ENCODE measurements at places on chromosomes 11 and 22. TPM values are rescaled to one million over a fixed set of nuclear protein-coding genes. Genes with fewer than 3 reads are reported as not detected.

JAM3 gene
- not detected for total RNA-seq

SPCS2 gene
- 6.7 TPM for total RNA-seq

CRACR2B gene
- 15.0 TPM for total RNA-seq

OR56A1 gene
- total RNA-seq: not detected

PATE4 gene
- not detected for total RNA-seq

OR4A16 gene
- not detected for total RNA-seq

ADM gene
- total RNA-seq: 95.5 TPM

PHOX2A gene
- not detected for total RNA-seq

BDNF gene
- total RNA-seq: 1.3 TPM

APOBEC3H gene
- 2.0 TPM for total RNA-seq

CSTPP1 gene
- total RNA-seq: 20.9 TPM

PGR gene
- not detected for total RNA-seq

CSF2RB gene
- total RNA-seq: not detected

TOMT gene
- not detected for total RNA-seq

PLAAT2 gene
- total RNA-seq: not detected

TMEM86A gene
- total RNA-seq: 1.4 TPM

RAB39A gene
- total RNA-seq: not detected

SHISA8 gene
- total RNA-seq: 0.78 TPM

MAPK11 gene
- 48.8 TPM for total RNA-seq

LSP1 gene
- total RNA-seq: not detected

CASP1 gene
- total RNA-seq: not detected

ACR gene
- not detected for total RNA-seq

TRIM29 gene
- 0.41 TPM for total RNA-seq

FBXO3 gene
- total RNA-seq: 20.2 TPM

TMEM45B gene
- 2.3 TPM for total RNA-seq

AQP11 gene
- total RNA-seq: 6.3 TPM

CLMP gene
- total RNA-seq: 6.8 TPM

PRODH gene
- total RNA-seq: 7.0 TPM

CDKN1C gene
- total RNA-seq: 12.8 TPM

UVRAG gene
- 6.9 TPM for total RNA-seq

XBP1 gene
- total RNA-seq: 300 TPM

MOV10L1 gene
- not detected for total RNA-seq

KCTD14 gene
- 10.0 TPM for total RNA-seq

OR6A2 gene
- not detected for total RNA-seq

C22orf31 gene
- not detected for total RNA-seq

MYO7A gene
- total RNA-seq: not detected

OR8I2 gene
- not detected for total RNA-seq

CRYBB1 gene
- not detected for total RNA-seq

THY1 gene
- not detected for total RNA-seq

BATF2 gene
- total RNA-seq: not detected

GRIA4 gene
- total RNA-seq: 28.8 TPM

KRTAP5-11 gene
- total RNA-seq: not detected

RNF141 gene
- total RNA-seq: 53.7 TPM

C11orf42 gene
- total RNA-seq: not detected

KRTAP5-8 gene
- not detected for total RNA-seq

RHOD gene
- 5.6 TPM for total RNA-seq

OR5B12 gene
- not detected for total RNA-seq

RCOR2 gene
- total RNA-seq: not detected

NXPE1 gene
- total RNA-seq: not detected

MS4A12 gene
- total RNA-seq: not detected

OR51E1 gene
- total RNA-seq: not detected

TSPAN4 gene
- 250 TPM for total RNA-seq

All from Caki2 (cell line).